Activated CD4-positive, CD25-positive, alpha-beta regulatory T cell treated with anti-CD3 and anti-CD28 coated beads, Interleukin-2, amount 50 U/mL, for 72 hours (primary cell): ENCODE measurements at places on chromosomes 2 and 18.

GRCh38 chr2:85010404-85010803 is 39.4 kb downstream of the KCMF1 start:
- DNase-seq, result no peak

DNA sequence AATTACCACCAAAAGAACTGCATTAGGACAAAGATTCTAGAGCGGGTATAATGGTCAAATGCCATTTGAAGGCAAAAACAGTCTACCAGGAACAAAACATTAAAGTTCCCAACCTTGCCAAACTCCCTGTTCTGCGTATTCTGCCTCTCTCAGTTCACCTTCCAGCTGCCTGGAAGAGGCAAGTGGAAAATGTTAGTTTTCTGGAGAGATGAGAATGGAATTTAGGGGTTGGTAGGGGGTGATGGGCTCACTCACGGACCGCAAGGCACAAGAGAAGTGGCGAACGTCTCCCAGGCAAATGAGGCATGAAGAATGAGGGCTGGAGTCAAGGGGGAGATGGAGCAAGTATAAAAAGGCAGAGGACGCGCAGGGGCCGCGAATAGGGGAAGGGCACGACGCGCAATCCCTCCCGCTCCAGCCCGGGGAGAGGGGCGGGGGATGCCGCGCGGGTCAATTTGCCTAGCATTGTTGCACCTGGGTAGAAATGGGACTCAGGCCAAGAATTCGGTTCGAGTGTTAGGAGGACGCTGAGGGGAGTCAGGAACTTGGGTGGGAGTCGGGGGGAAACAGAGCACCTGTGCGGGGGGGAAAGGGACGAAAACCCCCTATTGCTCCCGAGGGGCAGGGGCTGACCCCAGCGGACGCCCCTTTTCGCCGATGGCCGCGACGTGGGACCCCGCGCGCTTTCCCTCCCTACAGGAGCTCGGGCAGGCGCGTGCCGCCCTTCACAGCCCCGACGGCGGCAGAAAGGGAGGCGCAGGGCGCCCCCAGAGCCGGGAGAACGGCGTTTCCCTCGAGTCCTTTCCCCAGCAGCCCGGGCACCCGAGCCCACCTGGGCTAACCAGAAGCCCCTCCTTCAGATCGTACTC is 573 bp downstream of the PAIP2B start:
- DNase-seq, result peak; percentile 43

- DNase-seq, result no peak
Observed at GRCh38 chr2:51995293-51995692, 963.4 kb upstream of the NRXN1 start.

GRCh38 chr2:208285853-208286252 is 19.8 kb downstream of the PIKFYVE start:
- DNase-seq, result no peak

DNA sequence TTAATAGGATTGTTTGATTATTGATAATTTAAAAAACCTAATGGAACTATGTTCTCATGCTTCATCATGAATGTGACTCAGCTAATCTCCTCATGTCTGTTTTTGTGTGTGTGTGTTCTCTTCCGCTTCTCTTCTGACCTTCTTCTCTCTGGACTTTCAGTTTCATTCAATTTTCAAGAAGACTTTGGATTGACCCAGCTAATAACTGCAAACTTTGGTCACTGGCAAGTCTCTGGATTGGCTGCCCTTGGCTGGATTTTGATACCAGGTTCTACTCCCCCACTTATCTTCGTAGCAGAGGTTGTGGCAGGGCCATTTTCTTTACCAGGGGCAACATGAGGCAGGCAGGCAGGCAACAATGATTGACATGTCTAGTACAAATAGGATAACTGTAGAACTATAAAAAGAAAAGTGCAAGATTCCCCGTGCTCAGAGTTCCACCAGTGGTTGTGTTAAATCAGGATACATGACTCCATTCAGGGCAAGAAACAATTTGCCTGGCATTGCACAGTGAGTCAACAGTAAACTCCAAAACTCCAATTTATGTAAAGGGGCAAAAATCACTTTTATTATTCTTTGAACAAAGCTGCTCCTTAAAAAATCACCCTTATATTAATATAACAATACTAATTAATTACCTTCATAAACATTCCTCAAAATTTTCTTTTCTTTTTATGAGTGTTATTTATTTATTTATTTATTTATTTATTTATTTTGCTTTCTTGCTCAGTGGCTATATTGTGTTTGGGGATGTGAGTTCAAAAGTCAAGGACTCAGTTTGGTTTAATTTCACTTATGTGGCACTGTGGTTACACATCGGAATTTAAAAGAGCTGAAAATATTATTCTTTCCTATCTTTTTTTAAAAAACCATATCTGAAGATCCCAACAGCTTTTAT is 167.6 kb downstream of the RND3 start:
- DNase-seq, result no peak

GRCh38 chr2:175463589-175464310 is 282.2 kb upstream of the ATP5MC3 start:
- DNase-seq, result no peak

DNA sequence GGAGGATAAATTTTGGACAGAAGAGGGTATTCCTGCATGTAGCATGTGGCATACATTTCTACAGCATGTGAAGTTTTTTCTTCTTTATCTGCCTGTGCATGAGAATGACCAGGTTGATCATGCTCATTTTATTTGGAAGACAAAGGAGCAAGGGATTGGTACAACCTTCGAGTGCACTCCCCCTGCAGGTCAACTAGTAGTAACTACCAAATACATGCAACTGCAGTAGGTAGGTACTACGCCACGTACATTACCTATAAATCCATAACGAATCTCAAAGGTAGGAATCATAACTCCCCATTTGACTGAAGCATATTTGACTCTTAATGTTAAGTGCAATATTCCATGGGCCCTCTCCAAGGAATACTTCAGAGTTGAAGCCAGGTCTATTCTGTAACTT is 763.9 kb downstream of the TSN start:
- no peak for DNase-seq

- no peak for DNase-seq
Observed at GRCh38 chr2:38293152-38293865, 83.8 kb downstream of the ATL2 start.

DNA sequence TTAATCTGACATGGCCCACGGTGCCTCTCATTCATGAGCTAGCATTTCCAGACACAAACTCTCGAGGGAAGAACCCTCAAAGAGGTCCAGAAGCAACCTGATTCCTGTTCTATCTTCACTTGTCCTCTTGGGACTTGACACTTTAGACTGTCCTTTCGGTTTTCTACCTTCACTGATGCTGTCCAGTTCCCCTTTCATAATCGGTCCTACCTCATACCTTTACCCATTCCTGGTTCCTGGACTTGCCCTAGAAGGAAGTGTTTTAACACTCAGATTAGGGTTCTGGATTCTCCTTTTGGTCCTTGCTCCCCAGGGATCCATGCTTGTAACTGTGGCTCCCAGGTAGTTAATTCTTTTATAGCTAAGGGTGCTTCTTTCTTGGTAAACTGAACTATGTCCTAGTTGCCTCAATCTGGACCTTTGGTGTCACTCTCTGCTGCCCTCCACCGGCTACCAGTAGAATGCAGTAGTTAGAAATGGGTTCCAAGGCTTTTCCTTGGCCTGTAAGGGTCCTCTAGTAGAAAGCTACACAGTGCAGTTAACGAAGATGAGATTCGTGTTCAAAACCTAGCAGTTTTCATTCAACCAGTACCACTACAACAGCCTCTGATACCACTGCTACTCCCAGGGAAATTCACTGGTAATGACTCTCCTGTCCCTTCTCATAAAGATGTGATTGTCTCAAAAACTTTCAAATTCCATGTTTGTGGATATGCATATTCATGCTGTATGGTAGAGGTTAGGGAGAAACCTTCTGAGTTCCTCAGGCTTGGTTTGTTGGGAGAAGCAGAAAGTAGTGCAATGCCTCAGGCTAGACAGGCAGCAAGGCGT is 178.1 kb upstream of the CYP26B1 start:
- peak; percentile 29 for DNase-seq

- DNase-seq, result no peak
Observed at GRCh38 chr2:39991298-39991697, 212.2 kb upstream of the THUMPD2 start.

DNA sequence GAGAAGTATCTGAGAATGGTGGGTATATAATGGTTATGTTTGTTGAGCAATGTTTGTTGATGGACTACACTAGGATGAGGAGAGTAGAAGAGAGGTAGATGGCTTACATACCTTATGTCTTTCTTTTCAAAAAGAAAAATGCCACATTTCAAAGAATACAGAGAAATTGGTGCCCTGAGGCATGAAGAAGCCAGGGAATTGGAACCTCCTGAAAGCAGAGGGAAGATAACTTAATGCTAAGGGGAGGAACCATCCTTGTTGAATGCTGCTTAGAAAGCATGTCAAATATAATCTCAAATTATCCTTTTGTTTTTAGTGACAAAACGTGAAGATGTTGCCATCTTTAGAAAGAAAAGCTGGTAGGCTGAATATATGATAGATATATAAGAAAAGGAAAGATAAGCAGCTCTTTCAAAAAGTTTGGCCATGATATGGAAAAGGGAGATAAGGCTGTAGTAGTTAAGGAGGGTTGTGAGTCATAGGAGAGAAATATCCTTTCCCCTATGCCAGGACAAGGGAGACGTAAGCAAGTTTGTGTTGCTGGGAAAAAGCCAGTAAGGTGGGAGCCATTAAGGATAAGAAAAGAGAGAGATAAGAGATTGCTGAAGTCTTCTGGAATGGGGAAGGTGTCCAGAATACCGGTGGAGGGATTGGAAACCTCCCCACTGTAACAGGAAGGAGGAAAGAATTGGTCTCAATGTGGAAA is 66.3 kb downstream of the SCN2A start:
- no peak for DNase-seq

DNA sequence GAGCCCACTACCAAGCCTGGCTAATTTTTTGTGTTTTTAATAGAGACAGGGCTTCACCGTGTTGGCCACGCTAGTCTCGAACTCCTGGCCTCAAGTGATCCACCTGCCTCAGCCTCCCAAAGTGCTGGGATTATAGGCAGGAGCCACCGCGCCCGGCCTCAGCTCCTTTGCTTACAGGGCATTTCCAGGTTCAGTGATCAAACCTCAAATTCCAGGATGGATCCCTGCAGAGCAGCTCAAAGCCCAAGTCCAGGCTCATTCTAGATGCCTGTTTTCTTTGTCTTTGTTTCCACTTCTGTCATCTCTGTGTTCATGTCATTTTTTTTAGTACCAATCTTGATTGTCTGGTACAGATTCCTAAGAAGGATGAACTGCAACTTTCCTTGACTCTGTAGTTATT is 41.9 kb downstream of the TNFRSF11A start:
- DNase-seq, result no peak

- no peak for DNase-seq
Observed at GRCh38 chr2:143433251-143433650, 304.0 kb downstream of the ARHGAP15 start.

GRCh38 chr2:144477281-144477956 is 42.5 kb downstream of the ZEB2 start:
- DNase-seq, result no peak

DNA sequence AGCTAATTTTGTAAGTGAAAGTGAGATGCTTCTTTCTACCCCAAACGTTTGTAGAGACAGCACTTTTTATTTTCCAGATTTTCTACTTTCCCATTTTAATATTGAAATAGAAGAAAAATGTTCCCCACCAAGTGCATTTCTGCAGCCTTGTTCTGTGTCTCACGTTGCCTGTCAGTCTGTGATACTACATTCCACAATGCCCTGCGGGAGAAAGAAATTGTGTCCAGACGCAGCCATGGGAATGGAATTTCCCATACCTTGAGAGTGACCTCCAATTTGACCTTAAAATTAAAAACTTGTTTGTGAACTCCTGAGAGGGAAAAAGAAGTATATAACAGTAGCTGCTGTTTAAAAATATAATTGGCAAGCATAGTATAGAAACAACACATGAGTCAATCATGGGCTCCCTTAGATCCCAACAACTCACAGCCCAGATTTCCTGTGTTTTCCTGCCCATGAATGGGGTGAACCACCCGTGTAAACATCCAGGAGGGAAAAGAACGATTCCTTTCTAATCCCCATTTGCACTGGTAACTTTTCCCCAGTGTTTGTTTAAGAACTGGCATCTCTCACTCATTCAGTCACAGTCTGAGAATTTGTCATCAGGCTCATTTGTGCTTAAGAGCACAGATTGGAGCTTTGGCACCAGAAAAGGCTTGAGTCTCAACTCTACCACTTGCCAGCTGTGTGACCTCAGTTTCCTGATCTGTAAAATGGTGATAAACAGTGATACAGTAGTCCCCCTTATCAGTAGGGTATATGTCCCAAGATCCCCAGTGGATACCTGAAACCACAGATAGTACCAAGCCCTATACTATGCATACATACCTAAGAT is 166.1 kb upstream of the ZNF521 start:
- no peak for DNase-seq

DNA sequence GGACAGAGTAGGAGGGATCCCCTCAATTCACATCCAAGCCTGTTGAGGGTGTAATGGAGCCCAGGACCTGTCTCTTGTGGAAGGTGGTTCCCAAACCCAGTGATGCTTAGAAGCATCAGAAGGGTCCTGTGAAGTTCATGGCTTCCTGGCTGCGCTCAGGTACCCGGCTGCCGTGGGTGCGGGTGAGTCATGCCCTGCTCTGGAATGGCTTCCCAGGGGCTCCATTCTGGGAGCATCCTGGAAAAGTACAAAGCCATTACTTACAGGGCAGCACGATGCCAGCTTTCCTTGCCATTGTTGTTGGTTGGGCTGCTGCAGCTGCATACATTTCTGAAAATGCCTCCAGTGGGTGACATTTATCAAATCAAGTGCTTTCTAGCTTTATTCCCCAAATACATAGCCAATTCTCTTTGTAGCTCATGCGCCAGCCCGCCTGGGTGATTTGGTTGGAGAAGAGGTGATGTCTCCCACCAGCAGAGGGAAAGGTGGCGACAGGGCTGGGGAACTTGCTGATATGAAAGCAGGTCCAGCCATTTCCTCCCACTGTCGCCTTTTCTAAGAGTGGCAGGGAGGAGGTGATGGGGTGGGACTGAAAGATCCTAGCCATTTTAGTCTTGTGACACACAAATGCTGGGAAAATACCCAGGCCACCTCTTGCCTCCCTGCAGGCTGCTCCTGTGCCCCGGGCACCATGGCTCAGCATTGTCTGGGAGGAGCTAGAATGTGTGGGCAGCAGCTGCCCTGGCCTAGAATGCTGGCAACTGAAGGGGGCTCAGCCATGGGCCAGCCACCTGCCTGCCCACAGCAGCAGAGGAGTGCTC is 65.9 kb upstream of the HPCAL1 start:
- DNase-seq, result no peak

DNA sequence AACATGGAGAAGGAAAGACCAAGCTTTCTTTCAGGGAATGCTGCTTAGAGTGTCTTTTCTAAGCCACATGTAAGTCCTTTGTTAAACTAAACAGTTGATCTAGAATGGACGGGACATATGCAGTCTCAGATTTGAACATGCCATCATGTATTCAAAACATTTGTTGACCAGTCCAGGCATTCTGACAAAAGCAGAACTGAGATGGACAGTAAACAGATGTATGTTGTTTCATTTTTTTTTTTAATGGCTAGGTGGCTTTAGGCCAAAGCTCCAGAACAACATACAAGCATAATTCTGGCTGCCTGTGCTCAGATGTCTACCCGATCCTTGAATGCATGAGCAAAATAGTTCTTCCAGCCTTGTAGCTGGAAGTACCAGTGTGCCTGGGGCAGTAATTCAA is 1211.4 kb upstream of the FAM98A start:
- no peak for DNase-seq

- DNase-seq, result no peak
Observed at GRCh38 chr18:11578799-11579198, 30.6 kb upstream of the SLC35G4 start.

- DNase-seq, result no peak
Observed at GRCh38 chr2:26068602-26069298, 34.9 kb downstream of the RAB10 start.
